Small intestine (tissue), 16 donors: ENCODE measurements at places on chromosomes 5 and 9.

DNA sequence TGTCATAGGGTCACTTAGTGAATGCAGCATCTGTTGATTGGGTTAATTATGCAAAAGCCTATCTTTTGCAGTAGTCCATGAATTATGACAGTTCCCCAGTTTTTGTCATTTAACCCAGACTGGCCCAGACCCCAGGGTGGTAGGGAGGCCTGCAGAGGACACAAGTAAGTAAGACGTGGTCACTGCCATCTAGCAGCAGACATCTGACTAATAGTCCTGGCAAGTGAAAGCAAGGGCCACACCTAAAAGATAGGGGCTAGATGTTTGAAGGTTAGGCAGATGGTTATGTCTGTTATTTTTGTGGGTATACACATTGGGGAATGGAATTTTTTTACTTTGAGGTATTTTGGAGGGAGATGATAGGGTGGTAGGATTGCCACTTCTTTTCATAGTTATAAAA, 48.0 kb downstream of the RAB14 start:
- no peak for DNase-seq

GRCh38 chr9:69357030-69357775, 32.2 kb downstream of the ENTREP1 start:
- DNase-seq, result no peak

GRCh38 chr9:69760278-69760610, 433 bp upstream of the PTAR1 start:
- DNase-seq, result no peak

DNA sequence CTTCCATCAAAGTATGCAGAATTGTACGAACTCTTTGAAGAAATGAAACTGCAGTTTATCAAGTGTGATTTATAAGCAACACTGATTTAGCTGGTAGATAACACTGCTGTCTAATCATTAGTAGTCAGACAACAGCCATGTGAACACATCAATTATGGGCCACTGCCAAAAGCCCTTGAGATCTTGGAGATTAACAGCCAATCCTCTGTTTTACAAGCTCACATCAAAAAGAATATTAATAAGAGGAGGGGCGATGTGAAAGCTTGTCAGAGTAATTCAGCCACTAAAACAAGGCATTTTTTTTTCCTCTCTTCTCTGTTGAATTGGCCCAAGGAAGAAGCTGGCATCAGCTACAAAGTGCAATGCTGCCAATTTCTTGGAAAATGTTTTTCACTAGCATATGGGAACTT, 28.1 kb downstream of the ZNF608 start:
- peak; percentile 51 for DNase-seq

DNA sequence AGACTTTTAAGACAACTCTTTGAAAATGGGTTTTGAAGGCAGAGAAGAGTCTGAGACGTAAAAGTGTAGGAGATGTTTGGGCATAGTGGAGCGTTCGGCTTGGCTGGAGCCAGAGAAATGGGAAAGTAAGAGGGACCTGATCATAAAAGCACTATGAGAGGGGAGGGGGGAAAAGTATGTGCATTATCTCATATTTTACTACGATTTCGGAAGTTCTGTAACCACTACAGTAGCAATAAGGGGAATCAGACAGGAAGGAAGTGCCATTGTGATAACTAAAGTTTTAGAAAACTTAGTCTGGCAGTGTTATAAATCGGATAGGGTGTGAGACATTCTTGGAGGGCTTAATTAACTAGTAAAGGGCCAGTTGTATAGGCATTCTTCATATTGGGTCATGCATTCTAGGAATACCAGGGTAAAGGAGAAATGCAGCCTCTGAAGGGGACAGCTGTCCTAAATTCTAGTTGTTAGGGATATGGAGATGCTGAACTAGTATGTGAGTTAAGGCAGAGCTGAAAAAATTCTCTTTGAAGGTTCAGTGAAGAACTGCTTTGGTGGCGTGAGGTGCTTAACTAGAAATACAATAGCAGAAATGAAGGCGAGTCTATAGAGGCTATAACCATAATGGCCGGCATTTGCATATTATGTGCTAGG, 83.8 kb upstream of the FREM1 start:
- DNase-seq, result no peak

DNA sequence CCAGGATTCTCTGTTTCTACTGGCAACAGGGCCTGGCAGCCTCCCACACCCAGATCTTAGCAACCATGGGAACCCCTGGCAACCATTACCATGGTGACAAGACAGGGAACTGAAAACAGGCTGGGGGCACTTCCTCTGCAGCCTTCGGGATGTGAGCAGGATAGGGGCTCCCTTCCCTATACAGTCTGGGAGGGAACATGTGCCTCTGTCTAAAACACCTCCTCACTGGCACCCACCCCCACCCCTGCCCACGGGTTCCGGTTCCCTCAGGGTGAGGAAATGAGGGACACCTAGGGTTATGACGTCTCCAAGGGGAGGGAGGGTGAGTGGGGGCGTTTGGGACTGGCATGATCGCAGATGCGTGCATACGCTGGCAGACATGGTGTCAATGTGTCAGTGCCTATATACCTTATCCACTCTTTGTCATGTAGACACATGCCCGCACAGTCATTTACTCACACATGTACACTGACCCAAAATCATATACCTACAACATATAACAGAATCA, 3.0 kb upstream of the DNAJB5 start:
- DNase-seq, result no peak

DNA sequence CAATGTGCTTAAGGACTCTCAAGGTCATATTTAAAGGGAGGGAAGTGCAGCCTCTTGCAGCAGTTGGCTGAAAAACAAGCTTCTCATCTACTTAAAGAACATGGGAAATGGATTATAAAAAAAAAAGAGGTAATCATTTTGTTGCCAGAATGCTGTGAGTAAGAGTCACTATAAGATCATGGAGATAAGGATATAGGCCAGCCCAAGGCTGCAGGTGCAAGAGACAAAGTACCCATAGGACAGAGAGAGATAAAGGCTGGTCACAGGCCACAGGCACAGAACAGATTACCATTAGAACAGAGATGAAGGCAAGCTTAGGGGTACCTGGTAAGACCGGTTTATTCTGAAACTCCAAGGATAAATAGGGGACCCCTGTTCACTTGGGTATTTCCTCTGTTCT, 70.5 kb downstream of the CDKN2A start:
- peak; percentile 27 for DNase-seq

DNA sequence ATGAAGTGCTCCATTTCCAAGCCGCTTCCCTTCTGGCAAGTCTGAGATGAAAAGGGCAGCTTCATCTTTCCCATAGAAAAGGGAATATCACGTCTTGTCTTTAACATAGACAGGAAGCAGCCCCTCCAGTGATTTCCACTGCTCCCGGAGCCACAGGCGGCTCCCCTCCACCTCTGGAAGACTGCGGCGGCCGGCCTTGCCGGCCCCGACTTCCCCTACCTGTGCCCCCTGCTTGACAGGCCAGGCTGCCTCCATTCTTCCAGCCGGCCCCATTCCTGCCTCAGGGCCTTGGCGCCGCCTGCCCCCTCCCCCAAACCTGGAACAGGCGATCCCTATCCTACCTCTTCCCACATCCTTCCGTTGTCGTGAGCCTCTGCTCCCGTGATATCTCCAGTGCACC, 141.8 kb downstream of the ZNF354C start:
- no peak for DNase-seq

DNA sequence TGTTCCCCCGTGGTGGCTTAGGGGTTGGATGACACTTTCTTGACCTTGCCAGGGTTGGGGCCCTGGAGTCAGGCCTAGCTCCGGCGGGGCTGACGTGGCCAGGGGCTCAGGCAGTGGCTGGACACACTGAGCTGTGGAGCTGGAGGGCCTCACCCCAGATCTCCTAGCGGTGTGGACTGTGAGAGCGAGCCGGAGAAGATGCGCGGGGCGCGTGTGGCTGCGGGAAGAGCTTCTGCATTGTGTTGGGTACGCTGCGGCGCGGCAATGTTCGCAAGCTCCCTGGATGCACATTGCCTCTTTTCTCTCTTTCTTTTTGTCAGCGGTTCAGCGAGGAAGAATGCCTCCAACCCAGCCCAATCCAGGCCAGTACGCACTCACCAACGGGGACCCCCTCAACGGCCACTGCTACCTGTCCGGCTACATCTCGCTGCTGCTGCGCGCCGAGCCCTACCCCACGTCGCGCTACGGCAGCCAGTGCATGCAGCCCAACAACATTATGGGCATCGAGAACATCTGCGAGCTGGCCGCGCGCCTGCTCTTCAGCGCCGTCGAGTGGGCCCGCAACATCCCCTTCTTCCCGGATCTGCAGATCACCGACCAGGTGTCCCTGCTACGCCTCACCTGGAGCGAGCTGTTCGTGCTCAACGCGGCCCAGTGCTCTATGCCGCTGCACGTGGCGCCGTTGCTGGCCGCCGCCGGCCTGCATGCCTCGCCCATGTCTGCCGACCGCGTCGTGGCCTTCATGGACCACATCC, 4.8 kb downstream of the NR2F1 start:
- no peak for DNase-seq

GRCh38 chr9:136607334-136607919, 55.3 kb upstream of the EGFL7 start:
- peak; percentile 35 for DNase-seq

DNA sequence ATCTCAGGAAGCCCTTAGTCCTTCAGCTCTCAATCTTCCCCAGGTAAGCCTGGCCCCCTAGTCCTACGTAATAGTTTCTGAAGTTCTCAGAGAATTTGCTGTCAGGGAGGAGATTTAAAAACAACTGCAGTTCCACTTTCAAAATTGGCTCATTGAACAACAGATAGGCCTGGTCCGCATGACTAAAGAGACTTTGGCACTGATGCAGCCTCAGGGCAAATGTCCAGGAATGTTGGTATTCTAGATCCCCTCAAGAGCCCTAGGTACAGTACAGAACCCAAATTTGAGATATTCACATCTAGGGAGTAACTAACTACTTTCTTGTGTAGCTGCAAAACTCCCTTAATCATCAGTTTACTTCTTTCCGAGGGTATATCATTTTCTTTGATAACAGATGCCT, 162.8 kb downstream of the GABRG2 start:
- no peak for DNase-seq

- no peak for DNase-seq
Measured at GRCh38 chr9:137146527-137146918, 7.6 kb downstream of the GRIN1 start.

DNA sequence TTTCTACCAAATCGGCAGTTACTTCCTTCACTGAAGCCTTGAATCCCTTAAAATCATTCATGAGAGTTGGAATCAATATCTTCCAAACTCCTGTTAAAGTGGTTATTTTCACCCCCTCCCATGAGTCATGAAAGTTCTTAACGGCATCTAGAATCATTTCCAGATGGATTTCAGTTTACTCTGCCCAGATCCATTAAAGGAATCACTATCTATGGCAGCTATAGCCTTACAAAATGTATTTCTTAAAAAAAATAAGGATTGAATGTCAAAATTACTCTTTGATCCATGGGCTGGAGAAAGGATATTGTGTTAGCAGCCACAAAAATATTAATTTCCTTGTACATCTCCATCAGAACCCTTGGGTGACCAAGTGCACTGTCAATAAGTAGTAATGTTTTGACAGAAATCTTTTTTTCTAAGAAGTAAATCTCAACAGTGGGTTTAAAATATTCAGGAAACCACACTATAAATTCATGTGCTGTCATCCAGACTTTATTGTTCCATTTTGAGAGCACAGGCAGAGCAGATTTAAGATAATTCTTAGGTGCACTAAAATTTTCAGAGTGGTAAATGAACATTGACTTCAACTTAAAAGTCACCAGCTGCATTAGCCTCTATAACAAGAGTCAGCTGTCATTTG, 767.7 kb downstream of the DTWD2 start:
- no peak for DNase-seq
